ENCODE measurements at places on chromosomes 1 and 21.

- DNase-seq: no peak
Observed at GRCh38 chr1:93078638-93078985, 471 bp upstream of the MTF2 start.

- no peak for DNase-seq
Observed at GRCh38 chr21:29640080-29640508, 299.7 kb downstream of the GRIK1 start.

DNA sequence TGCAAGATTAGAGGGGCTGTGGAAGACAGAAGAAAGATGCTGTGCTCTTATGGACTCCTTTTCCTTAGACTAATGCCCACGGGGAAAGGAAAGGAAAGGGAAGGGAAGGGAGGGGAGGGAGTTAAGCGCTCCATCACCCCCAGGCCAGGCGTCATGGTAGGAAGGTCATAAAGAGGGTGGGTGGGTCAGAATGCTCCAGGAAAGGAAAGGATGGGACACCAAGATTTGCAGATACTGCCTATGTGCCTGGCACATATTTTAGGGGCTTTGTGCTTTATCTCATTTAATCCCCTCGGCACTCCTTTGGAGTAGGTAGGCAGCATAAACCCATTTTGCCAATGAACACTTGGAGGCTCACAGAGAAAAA is 41.4 kb downstream of the MAB21L3 start:
- DNase-seq: no peak

DNA sequence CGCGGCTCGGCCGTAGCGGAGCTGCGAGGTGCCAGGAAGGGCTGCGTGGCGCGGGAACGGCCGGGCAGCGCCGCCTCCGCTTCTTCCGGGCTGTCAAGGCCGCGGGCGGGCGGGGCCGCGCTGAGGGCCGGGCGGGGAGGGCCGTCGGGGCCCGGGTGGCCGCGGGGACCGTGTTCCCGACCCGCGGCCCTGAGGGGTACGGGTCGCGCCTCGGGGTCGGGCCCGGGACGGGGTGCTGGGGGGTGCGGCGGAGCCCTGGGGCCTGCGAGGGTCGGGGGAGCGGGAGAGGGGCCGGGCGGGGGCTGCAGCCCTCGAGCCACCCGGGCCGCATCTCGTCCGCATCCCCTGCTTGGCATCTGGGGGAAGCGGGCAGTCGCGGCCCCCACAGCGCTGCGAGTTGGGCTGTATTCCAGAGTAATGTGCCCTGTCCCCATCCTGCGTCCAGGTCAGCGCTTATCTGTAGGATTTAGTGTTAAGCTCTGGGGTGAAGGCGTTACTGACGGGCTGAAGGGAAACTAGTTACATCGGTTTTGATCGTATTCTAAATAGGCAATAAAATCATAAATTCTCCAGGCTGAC is 379 bp downstream of the RER1 start:
- no peak for DNase-seq

- DNase-seq: no peak
Observed at GRCh38 chr1:53281133-53281532, 42.8 kb upstream of the MAGOH start.

DNA sequence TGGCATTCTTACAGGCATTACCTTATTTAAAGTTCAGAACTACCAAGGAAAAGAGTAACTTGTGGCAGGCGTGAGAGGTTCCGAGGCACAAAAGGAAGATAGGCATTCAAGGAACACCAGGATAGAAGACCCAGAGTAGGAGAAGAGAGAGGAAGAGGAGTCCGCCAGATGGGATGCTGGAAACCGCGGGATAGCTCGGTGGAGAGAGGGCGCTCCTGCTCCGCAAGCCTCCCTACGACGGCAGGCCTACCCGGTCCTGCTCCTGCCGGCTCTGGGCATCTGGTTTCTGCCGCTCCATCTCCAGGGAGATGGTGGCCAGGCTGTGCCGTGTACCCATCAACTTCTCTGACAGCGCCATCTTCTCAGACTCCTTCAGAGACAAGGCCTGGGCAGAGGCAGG is 5.4 kb upstream of the NBPF1 start:
- no peak for DNase-seq

- no peak for DNase-seq
Observed at GRCh38 chr21:16418226-16418625, 688.4 kb downstream of the USP25 start.

DNA sequence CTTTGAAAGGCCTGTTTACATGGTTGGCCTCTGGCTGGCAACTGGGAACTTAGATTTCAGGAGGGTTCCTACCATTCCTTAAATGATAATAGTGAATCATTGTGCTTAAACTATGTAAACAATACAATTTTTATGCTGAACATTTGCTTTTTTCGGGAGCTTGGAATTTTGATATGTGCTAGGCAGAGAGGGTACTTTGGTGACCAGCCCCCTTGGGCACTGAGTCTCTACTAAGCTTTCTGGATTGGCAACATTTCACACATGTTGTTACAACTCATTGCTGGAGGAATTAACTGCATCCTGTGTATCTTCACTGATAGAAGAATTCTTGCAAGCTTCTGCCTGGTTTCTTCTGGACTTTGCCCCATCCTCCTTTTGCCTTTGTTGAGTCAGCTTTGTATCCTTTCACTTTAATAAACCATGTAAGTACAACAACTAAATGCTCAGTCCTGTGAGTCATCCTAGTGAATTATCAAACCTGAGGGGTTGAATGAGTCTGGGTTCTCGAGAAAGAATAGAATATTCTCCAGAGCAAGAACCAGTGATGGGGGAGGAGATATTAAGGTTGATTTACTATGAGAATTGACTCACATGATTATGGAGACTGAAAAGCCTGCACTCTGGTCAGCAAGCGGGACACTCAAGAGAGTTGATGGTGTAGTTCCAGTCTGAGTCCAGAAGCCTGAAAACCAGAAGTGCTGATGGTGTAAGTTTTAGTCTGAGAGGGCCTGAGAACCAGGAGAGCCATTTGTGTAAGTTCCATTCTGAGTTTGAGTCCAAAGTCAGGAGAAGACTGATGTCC is 3.1 kb upstream of the SLC16A4 start:
- DNase-seq: no peak

DNA sequence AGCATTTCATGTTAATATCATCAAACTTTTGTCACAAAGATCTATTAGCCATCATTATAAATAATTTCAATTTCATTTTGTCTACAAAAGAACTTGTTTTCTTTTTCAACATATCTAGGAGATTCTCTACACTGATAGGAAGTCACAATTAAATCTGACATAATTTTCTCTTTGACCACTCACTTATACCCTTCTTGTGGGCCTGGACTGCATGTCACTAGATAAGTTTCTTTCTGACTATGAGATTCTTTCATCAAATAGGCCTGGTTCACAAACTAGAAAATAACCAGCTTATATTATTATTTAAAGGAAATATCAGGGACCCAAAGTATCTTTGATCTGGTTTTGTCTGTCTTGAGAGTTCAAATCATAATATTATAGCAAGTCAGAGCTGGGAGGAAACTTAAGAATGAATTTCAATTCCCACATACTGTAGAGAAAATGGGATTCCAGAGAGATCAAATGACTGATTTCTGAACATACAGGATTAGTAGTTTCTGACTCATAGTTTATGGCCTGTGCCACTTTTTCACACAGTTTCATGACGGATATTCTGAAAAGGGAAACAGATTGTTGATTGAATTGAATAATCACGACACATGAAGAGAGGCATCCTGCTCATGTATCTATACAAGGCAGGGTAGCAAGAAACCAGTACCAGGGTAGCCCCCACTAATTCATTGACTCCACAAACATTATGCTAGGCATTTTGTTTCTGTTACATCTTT is 355.8 kb downstream of the GPATCH2 start:
- DNase-seq: peak; percentile 20

DNA sequence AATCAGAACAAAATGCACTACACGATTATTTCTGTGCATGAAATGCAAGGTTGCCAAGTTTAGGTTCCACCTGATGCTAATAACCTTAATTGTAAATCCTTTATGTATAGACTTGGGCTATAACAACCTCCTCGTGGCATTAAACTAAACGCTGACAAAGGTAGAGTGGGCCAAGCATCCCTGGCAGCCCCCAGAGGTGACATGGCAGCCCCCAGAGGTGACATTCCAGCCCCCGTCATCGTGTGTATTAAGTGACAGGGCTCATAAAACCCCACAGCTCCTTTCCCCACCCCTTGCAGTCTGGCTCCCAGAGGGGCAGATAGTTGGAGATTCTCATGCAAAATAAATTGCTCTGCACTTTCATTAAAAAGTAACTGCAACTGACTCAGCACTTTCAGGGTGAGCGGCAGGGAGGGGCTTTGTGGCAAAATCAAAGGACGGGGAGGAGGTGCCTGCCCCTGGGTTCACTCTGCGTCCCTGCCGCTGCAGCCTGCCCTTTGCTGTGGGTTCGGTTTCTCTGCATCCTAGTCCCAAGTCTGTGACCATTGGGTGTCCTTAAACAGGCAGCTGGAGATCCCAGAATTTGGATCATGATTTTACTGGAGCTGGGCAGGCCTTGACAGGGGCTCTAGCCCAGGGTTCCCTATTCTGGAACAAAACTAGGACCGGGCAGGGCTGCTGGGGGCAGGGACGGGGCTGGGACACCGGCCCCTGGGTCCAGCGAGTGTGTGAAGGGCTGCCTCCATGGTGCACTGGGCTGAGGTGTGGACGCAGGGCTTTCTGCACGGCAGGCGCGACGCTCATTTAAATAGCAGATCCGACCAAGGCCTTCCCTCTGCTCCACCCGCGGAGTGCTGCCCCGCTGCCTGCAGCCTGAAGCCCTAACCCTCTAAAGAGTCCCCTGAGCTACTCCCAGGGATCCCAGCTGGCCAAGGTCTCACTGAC is 234.9 kb upstream of the VAMP3 start:
- no peak for DNase-seq

GRCh38 chr21:29771491-29772066 is 168.2 kb downstream of the GRIK1 start:
- no peak for DNase-seq

DNA sequence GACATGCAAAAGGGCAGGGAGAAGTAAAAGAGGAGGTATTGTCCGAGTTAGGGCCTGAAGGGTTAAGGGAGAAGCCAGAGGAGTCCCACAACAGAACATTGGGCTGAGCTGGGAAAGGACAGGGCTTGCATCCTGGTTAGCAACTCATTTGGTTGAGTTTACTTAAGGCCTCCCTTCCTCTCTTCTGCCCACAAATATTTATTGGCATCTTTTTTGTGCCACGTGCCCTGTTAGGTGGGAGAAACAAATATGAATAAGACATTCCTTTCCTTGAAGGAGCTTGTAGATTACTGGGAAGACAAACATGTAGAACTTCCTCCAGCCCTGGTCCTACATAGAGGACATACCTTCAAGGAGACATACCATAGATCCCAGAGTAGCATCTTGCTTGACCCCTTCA is 53.0 kb upstream of the PRELP start:
- no peak for DNase-seq

- peak; percentile 18 for DNase-seq
Observed at GRCh38 chr1:15501208-15502032, 22.6 kb downstream of the CASP9 start.

GRCh38 chr1:70311369-70311768 is 43.2 kb downstream of the ANKRD13C start:
- no peak for DNase-seq

GRCh38 chr21:27498025-27498424 is 531.1 kb upstream of the ADAMTS5 start:
- no peak for DNase-seq

DNA sequence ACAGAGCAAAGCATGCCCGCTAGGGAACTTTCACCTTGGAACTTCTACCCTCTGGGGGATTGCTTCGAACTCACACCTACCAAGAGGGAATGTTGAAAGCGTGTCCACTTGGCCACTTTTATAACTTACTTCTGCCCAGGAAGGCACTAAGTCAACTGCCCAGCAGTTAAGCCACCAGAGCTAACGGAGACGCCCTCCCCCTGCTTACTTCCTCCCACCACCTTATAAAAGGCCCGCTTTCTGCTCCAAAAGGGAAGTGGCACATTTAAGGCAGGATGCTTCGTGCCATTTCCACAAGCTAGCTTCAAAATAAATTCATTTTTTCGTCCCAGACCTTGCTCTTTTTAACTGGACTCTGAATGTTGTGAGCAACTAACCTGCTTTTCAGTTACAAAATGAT is 3.2 kb upstream of the AK2 start:
- no peak for DNase-seq

GRCh38 chr1:241592273-241592958 is 47.8 kb downstream of the CHML start:
- DNase-seq: no peak

DNA sequence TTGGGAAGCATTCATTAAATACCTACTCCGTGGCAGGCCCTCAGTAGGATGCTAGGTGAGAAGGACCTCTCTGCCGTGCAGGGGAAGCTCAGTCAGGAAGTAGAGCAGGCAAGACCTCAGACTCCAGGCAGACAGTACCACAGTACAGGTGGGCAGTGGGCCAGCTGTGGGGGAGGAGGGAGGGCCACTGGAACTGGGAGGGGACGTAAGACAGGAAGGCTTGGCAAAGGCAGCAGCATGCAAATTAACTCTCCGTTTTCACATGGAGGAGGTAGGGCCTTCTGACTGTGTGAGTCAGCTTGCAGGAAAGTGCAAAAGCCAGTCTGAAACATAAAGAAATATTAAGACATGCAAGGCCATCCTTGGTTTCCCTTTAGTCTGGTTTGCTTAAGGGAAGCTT is 157.7 kb downstream of the TRIM33 start:
- no peak for DNase-seq

- no peak for DNase-seq
Observed at GRCh38 chr1:51871351-51871975, 7.1 kb downstream of the NRDC start.

DNA sequence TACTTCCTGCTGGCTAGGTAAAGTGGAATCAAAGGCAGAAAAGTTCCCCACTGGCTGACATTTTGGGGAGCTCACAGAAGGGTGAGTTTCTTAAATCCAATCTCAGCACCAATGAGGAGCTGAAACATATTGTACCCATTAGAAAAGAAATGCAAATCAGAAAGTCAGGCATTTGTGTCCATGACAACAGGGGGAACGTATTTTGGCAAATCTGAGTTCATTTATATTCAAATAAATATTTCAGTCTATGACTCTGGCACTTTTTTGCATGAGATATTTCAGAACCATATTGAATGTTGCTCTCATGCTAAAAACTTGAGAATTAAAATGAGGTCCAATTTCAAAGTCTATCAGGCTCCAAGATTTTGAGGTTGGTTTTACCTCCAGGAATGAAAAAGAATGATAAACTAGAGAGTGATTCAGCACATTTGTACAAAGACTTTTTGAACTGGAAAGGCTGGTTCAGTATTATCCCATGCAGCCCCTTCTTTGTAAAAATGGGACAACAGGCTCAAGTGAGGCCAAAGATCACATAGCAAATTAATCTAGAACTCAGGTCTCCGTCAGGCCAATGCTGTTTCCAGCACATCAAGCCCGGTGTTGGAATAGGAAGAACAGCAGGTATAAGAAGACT is 202.2 kb downstream of the RRAGC start:
- no peak for DNase-seq

- no peak for DNase-seq
Observed at GRCh38 chr1:8529901-8530300, 212.0 kb downstream of the SLC45A1 start.

GRCh38 chr21:21816778-21817177 is 818.6 kb downstream of the NCAM2 start:
- no peak for DNase-seq

Measured in smooth muscle cell of the brain vasculature (primary cell).